ENCODE measurements at places on chromosomes 13 and 19.

GRCh38 chr19:3359919-3360420 is 6.4 kb upstream of the NFIC start:
- no peak for DNase-seq

DNA sequence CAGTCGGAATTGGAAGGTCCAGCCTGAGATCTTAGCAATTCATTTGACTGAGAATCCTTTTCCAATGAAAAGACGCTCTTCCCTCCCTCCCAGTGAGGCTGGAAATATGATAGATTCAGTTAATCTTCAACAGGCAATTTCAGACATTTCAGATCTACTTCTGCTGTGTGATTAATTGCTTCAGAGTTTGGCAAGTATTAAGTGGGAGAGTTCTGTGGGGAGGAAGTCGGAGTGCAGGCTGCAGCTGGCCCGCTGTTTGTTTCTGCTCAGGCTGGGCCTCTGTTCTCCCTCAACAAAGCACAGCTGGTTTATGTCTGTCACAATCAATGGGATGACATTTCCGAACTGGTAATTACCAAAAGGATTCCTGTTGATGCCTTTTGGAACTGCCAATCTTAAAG is 178.2 kb downstream of the NDFIP2 start:
- DNase-seq: no peak

- DNase-seq: no peak
Observed at GRCh38 chr19:32748497-32748896, 28.9 kb downstream of the TDRD12 start.

DNA sequence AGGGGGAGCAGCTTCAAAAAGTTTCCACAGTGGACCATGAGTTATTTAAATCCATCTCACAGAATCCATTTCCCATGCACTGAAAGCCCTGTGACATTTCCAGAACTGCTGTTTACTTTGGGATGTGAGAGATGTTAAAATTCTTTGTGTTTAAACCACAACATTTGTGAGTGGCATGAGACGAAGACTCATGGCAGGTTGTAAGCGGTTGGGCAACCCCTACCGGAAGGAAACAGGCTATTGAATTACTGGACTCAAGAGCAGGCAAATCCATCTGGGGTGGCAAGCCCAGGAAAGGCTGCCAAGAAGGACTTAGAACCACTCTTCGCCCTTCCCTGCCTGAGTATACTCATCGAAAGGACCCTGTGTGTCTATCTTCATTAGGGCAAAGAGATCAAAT is 22.3 kb upstream of the CLDN10 start:
- no peak for DNase-seq

DNA sequence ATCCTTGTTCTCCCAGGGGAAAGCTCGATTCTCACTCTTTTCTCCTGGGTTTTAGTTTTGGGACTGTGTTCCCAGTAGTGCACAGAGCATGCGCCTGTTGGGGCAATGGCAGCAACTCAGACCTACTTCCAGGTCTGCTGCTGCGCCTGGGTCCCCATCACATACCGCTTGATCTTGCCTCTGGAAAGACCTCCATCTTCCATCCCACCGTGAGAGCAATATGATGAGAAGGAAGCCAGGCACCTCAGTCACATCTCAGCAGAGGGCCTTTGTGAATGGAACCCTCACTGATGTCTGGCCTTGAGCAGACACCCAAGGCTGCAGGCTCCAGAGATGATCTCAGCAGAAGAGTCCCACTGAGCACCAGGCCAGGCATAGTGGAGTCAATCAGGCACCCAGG is 176.8 kb upstream of the ZNF507 start:
- no peak for DNase-seq

- DNase-seq: no peak
Observed at GRCh38 chr13:114225610-114226009, 9.1 kb upstream of the CDC16 start.

- no peak for DNase-seq
Observed at GRCh38 chr13:70375718-70376117, 267.5 kb upstream of the KLHL1 start.

DNA sequence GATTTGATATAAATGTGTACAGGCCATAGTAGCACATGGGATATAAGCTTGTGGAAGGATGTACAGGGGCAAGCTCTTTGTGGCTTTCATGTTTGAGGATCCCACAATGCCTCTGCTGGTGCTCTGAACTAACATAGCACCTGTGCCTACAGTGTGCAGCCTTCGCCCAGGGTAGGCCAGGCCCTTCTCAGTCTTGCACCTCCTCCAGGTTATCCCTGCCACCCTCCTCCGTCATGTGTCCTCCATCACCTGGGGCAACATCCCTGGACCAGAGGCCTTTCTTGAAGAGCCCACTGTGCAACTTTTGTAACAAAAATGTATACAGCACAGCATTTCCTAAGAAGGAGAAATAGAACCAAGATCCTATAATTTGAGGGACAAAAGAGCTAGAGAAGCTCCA is 306.8 kb downstream of the IRS2 start:
- DNase-seq: no peak

DNA sequence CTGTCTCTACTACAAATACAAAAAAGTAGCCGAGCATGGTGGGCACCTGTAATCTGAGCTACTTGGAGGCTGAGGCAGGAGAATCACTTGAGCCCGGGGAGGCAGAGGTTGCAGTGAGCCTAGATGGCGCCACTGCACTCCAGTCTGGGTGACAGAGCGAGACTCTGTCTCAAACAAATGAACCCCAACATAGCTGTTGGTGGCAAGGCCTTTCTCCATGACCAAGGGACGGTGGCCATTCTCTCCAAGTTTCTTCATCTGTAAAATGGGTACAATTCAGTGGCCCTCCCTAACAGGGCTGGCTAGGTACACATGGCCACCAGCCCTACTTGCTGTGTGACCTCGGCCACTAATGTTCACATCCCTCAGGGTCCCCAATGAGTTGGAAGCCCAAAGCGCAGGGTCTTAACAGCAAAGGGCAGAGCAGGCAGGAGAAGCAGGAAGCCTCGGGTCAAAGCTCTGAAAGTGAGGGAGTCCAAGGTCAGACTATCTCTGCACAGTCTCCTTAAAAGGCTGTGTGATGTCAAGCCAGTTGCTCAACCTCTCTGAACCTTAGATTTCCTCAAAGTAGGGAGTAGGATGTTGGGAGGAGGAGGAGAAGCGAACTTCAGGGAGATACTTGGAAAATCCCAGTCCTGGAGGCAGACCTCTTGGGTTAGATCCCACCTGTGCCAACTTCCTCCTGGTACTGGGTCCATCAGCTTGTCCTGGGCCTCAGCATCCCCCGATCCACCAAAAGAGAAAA is 2.7 kb downstream of the JUND start:
- DNase-seq: no peak

DNA sequence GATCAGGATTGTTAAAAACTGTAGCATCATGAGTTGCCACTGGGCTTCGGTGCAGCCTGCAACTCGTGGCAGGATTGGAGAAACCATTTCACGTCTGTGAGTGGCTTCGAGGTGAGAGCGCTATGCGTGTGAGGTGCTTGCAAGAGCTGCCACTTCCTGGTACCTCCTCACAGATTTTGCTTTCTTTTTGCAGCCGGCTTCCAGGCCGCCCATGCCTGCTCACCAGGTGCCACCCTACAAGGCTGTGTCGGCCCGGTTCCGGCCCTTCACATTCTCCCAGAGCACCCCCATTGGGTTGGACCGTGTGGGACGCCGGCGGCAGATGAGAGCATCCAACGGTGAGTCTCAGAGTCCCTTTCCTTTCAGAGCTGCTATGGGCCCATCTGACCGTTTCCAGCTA is 57.9 kb upstream of the C1QTNF9 start:
- no peak for DNase-seq

DNA sequence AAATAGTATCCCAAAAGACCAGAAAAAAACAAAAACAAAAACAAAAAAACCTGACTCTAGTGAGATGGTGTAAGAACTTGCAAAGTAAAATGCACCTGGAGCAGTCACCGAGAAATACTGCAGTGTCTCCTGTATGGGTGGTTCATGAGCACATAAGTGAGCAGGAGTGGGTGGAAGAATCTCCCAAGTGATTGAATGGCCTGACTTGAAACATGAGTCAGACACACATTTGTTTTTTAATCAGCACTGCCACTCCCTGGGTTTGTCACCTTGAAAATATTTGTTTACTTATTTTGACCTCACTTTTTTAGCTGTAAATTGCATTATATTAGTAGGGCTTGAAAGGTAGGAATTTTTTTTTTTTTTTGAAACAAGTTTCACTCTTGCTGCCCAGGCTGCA is 2.0 kb downstream of the ZNF431 start:
- no peak for DNase-seq

GRCh38 chr19:30402436-30403202 is 30.4 kb downstream of the ZNF536 start:
- DNase-seq: no peak

DNA sequence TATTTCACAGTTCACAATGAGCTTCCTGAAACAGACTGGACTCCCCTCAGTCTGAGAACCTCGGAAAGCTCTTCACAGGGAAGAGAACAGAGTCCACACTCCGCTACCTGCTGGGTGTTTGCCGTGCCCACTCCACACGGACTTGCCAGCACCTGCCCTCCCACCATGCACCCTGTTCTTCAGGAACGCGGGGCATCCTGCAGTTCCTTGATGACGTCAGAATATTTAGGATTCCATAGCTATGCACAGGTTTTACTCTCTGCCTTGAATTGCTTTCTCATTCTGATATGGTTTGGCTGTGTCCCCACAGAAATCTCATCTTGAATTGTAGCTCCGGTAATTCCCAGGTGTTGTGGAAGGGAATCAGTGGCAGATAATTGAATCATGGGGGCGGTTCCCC is 74.4 kb upstream of the FARP1 start:
- no peak for DNase-seq

Measured in D721Med (cell line).